ENCODE measurements at places on chromosomes 16 and 17.

- no peak for DNase-seq
Measured at GRCh38 chr17:6366221-6366666, 68.7 kb downstream of the AIPL1 start.

DNA sequence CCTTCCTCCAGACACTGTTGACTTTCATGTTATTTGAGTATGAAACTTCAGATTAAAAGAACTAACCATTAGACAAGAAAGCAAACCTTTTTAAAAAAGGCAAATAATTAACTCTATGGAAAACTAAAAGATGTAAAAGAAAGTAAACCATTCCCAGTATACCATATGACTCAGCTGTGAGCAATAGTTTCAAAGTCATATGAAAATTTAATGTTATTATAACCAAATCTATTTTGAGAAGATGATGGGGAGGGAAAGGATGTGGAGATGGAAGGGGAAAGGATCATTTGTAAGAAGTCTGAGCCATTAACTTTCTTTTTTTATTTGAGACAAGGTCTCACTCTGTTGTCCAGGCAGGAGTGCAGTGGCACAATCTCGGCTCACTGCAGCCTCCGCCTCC, 131.8 kb downstream of the IRX5 start:
- DNase-seq = no peak

- no peak for DNase-seq
Measured at GRCh38 chr16:85461022-85461813, 151.9 kb upstream of the GSE1 start.

GRCh38 chr16:68342620-68343019, 31.8 kb downstream of the PRMT7 start:
- no peak for DNase-seq

- no peak for DNase-seq
Measured at GRCh38 chr17:17472333-17472920, 4.4 kb upstream of the MED9 start.

DNA sequence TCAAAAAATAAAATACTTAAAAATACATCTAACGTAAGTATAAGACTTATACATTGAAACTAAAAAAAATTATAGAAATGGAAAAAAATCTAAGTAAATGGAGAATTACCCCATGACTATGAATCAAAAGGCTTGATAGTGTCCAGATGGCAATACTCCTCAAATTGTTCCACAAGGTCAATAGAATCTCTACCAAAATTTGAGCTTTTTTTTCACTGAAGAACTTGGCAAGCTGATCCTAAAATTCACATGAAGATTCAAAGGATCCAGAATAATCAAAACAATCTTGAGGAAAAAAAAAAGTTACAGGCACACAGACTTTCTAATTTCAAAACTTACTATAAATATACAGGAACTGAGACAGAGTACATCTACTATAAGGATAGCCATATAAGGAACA, 448.4 kb upstream of the CDH11 start:
- DNase-seq = no peak

GRCh38 chr17:16427020-16427419, 11.6 kb downstream of the TRPV2 start:
- no peak for DNase-seq

- no peak for DNase-seq
Measured at GRCh38 chr16:88358023-88358420, 24.7 kb upstream of the ZNF469 start.

DNA sequence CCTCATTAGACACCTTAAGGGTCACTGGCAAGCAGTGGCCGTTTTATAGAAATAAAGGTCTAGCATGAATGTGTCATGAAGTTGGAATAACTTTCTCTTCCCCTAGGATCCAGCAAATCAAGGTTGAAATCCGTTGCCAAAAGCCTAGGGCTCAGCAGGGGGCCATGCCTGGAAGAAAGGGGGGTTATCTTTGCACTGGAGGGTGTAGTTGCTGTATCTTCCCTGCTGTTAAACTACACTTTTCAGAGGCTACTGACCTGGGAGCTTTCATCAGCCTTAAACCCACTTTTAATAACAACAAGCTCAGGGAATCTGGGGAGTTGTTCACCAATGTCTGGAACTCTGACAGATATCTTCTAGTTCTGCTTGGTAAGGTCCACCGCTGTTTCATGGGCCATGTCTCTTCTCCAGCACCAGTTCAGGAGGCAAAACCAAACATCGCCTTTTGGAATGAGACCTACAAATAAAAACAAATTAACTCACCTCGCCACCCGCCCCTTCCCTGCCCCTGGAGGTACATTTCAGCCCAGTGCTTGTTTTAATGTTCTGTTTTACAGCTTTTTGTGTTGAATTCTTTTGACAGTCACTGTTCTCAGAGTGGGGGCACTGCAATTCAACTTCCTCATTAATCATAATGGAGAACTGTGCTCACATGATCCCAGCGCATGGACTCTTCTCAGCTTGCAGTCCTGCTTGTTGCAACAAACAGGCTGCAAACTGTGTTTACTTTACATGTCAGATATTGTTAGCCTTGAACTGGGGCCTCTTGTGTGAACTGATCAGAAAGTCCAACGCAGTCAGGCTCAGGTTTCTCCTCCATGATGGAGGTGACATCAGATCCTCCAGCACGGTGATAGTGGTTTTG, 508.7 kb downstream of the KCNJ2 start:
- DNase-seq = no peak

- DNase-seq = no peak
Measured at GRCh38 chr17:31414550-31414918, 23.1 kb downstream of the RAB11FIP4 start.

DNA sequence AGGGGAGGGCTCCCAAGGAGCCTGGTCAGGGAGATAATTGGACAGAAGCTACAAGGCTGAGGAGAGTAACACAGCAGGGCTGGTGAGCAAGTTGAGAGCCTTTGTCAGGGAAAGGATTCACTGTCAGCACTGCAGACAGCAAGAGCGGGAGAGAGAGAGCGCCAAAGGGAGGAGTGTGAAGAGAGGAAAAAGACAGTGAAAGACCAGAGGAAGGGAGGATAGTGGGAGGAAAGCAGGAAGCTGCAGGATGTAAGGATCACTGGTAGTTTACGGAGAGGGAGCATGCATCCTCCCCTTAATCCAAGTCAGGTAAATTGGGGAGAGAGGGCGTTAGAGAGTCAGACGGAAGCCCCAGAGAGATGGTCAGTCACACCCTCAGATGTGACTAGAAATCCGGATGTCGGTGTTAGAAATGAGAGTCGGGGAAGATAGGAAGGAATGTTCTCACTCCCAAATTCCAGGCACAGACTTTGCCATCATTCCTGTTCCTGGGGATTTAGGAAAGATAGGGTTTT, 13.8 kb upstream of the SPOP start:
- no peak for DNase-seq

Measured in effector CD4-positive, alpha-beta T cell (primary cell).